ENCODE measurements at places on chromosomes 3 and 15. TPM values are rescaled to one million over a fixed set of nuclear protein-coding genes. Genes with fewer than 3 reads are reported as not detected.

DNA sequence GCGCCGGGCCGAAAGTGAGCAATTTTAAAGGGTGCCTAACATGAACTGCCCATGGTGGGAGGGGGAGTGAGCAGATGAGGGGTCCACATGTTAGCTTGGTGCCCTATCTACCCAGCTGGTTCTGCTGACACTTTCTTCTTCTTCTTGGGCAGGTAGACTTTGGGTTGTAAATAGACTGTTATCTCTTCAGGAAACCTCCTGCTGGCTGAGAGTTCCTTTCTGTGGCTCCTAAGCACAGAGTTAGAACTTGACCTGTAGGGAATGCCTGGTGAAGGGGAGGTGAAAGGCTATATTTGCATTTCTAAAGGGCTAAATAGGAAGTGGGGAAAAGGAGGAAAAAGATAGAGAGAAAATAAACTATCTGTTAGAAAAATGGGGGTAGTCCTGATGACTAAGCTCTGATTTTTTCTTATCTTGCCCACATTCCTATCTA lies 521.4 kb upstream of the TGFBR2 start:
- no peak for DNase-seq
- H3K27me3 ChIP-seq, result no peaks in the 10 kb centered on the region
- no peak overlapping the region for H3K4me3 ChIP-seq
- no peaks in the 10 kb centered on the region for H3K4me1 ChIP-seq

DNA sequence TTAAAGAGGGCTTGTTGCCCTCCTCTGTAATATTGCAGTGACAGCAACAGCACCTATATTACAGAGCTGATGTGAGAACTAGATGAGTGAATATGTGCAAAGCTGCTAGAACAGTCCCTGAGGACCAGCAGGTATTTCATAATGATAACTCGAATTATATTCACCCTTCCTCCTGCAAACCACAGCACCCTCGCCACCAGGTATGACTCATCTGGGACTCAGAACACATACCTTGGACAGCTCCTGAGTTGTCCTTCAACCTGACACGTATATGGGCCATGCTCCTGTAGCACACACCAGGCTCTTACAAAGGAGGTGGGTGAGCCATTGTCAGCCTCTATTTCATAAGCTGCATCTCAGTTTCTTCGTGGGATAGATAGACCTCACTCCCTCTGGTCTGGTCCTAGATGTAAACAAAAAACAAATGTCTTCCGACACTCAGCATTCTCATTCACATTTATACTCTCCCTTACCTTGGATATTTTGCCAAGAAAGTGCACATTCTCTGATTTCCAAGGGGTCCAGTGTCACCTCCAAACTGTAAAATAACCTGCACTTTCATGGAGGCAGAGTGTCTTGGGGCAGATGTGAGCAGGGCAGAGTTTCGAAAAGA lies 124.5 kb downstream of the TLE3 start:
- H3K36me3 ChIP-seq, result no peaks in the 10 kb centered on the region
- no peak overlapping the region for H3K27ac ChIP-seq
- no peaks in the 10 kb centered on the region for H3K27me3 ChIP-seq
- H3K4me1 ChIP-seq, result no peaks in the 10 kb centered on the region
- H3K4me3 ChIP-seq, result no peak overlapping the region
- no peak for DNase-seq

GRCh38 chr15:79003301-79003700 lies 58.5 kb upstream of the CTSH start:
- DNase-seq, result no peak
- no peak overlapping the region for H3K27ac ChIP-seq
- H3K27me3 ChIP-seq, result no peaks in the 10 kb centered on the region

- H3K27me3 ChIP-seq, result peaks cover 20% of the 10 kb centered on the region
- H3K36me3 ChIP-seq, result no peaks in the 10 kb centered on the region
- H3K4me3 ChIP-seq, result no peak overlapping the region
- H3K27ac ChIP-seq, result no peak overlapping the region
- DNase-seq, result no peak
- H3K4me1 ChIP-seq, result no peaks in the 10 kb centered on the region
These were observed 82.0 kb downstream of the CHDH start for GRCh38 chr3:53764026-53764775.

- no peaks in the 10 kb centered on the region for H3K36me3 ChIP-seq
- H3K27me3 ChIP-seq, result no peaks in the 10 kb centered on the region
- H3K27ac ChIP-seq, result no peak overlapping the region
- no peak overlapping the region for H3K4me3 ChIP-seq
These were observed 756.6 kb upstream of the ARPP21 start for GRCh38 chr3:34882764-34883163.

Gene UROC1
- not detected for total RNA-seq

Gene TMEM207
- not detected for total RNA-seq

Data from T-cell (primary cell).